ENCODE measurements at places on chromosomes 2 and 18.

- DNase-seq: peak; percentile 25
Measured at GRCh38 chr2:160492401-160493226, 993 bp downstream of the RBMS1 start.

DNA sequence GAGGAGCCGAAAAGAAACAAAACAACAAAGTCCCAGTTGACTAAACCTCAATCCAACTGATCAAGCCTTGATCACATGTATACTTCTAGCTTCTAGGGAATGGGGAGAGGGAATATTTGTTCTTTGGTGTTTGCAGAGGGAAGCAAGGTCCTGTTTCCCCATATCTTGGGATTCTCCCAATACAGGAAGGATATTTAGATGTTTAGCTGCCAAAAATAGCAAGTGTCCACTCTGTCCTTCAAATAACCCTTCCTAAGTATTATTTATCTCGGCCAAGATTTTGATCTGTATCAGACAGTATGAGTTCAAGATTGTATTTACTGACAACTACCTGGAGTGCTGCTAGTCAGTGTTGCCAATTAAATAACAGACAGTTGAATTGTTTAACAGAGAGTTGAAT lies 55.5 kb downstream of the TBR1 start:
- DNase-seq: no peak

GRCh38 chr2:62826141-62826540 lies 120.6 kb downstream of the EHBP1 start:
- DNase-seq: no peak

DNA sequence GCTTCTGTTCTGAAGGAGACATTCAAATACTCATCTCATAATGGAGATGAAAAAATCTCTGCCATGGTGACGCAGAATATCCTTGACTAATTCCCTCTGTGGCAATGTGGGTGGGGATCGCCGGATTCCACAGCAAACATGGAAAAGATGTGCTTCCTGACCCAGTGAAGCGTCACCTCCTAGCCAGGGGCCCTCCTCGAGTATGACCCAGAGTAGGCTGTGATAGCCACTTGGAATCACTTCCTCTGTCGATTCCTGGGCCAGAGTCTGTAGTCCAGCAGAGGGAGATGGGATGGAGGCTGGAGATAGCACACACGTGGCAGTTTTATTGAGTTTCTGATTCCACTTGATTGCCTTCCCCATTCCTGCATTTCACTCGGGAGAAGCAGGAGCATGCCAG lies 36.8 kb downstream of the DRC1 start:
- DNase-seq: no peak

- no peak for DNase-seq
Measured at GRCh38 chr2:98604547-98604946, 3.8 kb downstream of the COA5 start.

- DNase-seq: no peak
Measured at GRCh38 chr2:32783933-32784332, 156.1 kb downstream of the TTC27 start.

DNA sequence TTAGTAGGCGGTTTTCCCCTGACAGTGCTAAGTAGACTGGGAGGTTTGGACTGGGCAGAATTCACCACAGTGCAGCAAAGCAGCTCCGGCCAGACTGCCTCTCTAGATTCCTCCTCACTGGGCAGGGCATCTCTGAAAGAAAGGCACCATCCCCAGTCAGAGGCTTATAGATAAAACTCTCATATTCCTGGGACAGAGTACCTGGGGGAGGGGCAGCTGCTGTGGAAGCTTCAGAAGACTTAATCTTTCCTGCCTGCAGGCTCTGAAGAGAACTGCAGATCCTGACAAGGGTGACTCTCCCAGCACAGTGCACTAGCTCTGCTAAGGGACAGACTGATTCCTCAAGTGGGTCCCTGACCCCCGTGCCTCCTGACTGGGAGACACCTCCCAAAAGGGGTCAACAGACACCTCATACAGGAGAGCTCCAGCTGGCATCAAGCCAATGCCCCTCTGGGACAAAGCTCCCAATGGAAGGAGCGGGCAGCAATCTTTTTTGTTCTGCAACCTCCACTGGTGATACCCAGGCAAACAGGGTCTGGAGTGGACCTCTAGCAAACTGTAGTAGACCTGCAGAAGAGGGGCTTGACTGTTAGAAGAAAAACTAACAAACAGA lies 266.8 kb upstream of the CRIM1 start:
- no peak for DNase-seq

DNA sequence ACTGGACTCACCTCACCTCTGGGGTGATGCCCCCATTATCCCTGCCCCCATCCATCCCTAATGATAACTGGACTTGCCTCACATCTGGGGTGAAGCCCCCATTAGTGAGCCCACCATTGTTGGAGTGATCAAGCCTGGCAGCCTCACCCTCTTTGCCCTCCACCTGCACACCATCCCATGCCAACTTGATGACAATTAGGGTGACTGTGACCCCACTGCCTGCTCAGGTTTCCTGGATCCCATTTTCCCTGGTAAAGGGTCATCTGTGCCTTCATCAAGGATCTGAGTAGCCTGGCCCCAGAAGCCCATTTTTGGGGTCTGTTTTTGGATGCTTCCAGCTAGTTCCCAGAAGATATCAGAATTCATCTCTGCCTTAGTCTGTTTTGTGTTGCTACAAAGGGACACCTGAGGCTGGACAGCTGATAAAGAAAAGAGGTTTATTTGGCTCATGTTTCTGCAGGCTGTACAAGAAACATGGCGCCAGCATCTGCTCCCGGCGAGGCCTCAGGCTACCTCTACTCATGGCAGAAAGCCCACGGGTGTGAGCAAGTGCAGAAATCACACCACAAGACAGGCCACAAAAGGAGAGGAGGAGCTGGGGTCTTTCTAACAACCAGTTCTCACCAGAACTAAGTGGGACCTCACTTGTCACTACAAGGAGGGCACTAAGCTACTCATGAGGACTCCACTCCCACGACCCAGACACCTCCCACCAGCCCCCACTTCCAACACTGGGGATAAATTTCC lies 196.4 kb upstream of the TWIST2 start:
- no peak for DNase-seq

DNA sequence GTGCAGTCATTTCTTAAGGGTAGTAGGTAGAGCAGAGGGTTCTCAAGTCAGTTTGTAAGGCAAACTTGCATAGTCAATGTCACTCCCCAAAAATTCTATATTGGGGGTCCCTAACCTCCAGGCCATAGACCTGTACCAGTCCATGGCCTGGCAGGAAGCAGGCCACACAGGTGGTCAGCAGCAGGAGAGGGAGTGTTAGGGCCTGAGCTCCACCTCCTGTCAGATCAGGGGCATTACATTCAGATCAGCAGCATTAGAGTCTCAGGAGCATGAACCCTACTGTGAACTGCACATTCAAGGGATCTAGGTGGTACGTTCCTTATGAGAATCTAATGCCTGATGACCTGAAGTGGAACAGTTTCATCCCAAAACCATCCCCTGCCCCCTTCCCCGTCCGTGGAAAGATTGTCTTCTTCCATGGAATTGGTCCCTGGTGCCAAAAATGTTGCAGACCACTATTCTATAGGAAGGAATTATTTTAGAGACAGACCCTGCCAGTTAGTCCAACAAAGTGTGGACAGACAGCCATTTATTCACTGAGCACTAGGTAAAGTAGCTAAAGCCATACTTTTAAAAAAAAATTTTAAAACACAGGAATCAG lies 6.7 kb downstream of the COA5 start:
- no peak for DNase-seq

DNA sequence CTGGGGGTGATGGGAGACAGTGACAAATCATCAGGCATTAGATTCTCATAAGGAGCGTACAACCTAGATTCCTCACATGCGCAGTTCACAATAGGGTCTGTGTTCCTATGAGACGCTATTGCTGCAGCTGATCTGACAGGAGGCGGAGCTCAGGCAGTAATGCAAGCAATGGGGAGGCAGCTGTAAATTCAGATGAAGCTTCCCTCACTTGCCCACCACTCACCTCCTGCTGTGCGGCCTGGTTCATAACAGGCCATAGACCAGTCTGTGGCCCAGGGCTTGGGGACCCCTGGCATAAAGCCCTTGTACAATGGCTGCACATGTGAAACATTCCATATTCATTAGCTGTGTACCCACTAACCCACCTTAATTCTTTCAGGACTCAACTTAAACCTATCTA lies 18.0 kb downstream of the NMUR1 start:
- no peak for DNase-seq

DNA sequence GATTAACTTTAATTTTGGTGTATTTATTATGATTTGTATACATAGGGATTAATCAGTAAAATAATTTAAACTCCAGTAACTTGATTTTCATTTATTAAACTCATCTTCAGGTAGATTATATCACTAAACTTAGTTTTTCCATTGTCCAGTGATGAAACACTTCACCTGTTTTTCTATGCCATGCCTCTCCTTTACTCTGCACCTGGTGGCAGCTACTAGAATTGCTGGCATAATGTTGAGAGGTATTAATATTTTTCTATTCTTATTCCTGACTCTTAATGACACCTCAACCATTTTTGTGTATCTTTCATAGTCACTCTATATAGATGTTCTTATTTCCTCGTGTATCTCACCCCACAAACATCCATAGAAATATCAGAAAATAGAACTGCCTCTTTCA lies 940.3 kb upstream of the CRIM1 start:
- DNase-seq: no peak

GRCh38 chr2:135311268-135311667 lies 219.8 kb downstream of the ZRANB3 start:
- no peak for DNase-seq

- no peak for DNase-seq
Measured at GRCh38 chr2:235083822-235084221, 132.0 kb downstream of the SH3BP4 start.

DNA sequence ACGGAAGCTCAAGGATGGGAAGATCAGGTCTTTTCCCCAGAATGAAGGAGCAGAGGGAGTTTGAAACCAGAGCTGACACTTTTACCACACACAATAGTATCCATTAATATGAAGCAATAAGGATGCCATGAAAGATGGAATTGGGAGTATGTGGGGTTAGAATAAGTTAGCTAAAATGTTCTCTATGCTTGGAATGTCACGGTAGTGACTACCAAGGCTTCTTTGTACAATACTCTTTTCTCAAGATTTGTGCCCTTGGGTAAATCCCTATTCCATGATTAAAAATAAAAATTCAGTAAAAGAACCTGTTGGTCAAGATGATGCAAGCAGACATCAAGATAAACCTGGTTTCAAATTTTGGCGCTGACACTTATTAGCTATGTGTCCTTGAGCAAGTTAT lies 75.0 kb downstream of the NRXN1 start:
- no peak for DNase-seq

DNA sequence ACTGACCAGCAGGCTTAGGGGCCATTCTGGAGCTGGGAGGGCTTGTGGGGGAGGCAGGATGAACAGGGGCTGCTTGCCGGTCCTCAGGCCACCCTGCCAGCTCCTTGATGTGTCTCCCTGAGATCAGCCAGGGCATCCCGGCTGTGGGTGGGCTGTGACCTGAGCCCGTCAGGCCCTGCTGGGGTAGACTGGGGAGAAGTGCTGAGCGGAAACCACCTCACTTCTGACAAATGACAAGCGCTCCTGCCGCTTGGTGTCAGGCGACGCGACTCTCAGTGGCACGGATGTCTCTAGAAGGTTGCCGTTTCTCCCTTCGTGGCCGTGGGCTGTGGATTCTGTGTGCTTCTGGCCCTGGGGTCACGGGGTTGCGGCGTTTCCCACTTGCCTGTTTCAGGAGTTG lies 45.7 kb downstream of the NFATC1 start:
- no peak for DNase-seq

- no peak for DNase-seq
Measured at GRCh38 chr18:46344416-46345180, 240.4 kb downstream of the HAUS1 start.

- no peak for DNase-seq
Measured at GRCh38 chr18:57366528-57367081, 14.2 kb downstream of the ST8SIA3 start.

- DNase-seq: no peak
Measured at GRCh38 chr2:168426861-168427260, 29.2 kb upstream of the CERS6 start.

GRCh38 chr2:164873210-164873908 lies 31.7 kb upstream of the COBLL1 start:
- no peak for DNase-seq

- no peak for DNase-seq
Measured at GRCh38 chr18:46152436-46152807, 48.2 kb downstream of the HAUS1 start.

DNA sequence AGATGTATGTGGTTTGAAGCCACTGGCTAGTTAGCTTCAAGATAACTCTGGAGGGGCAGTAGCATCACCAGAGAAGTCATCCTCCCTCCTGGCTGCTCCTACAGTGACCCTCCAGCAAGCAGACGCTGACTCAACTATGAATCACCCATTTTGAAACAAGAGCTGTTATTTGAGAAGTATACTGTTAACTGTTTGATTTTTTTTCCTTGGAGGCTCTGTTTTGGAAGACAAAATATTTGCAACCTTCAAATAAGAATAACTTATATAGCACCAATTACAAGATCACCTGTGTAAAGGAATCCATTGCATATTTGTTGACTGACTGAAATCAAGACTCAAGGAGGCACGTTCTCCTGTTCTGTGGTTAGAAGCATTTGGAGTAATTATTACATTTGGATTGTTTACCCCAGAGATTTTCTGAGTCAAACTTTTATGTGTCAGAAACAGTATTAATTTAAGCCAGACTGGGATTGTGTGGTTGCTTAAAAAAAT lies 313.8 kb downstream of the MTX2 start:
- DNase-seq: no peak

DNA sequence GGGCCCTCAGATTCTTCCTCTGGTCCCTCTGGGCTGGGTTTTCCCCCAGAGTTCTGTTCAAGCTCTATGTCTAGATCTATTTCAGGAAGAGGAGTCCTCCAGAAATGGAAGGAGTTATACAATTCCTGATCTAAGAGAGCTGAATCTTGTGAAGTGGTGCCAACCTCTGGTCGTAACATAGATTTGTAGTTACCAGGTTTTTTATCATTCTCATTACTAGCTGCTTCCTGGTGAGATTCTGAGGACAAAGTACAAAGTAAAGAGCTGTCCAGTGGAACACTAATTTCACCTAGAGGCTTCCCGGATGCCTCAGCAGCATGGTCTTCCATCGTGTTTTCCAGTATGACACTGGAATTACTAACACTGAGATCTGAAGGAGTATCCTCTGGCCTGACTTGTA lies 44.1 kb downstream of the PPP4R1 start:
- DNase-seq: no peak

- no peak for DNase-seq
Measured at GRCh38 chr18:23982155-23983079, 32.1 kb upstream of the TTC39C start.

DNA sequence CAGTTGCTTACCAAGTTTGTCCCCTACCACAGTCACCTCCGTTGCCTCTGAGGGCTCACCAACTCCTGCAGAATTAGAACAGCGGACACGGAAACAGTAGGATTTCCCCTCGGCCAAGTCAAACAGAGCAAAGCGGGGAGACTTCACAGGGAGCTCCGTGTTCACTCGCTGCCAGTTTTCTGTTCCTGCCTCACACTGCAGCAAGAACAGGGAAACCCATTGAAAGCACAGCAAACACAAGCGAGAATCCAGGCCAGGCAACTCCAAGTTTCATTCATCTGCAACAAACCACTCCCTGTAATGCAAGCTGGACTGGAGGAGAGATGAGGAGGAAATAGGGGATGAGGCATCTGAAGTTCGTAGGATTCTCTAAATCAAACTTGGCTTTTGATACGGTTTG lies 84.2 kb downstream of the MYOM1 start:
- DNase-seq: no peak

- no peak for DNase-seq
Measured at GRCh38 chr18:63664571-63664970, 2.9 kb upstream of the SERPINB3 start.
